ENCODE measurements at places on chromosomes 2 and 18.

GRCh38 chr2:41717839-41718238 lies 330.0 kb upstream of the PKDCC start:
- no peak for DNase-seq

DNA sequence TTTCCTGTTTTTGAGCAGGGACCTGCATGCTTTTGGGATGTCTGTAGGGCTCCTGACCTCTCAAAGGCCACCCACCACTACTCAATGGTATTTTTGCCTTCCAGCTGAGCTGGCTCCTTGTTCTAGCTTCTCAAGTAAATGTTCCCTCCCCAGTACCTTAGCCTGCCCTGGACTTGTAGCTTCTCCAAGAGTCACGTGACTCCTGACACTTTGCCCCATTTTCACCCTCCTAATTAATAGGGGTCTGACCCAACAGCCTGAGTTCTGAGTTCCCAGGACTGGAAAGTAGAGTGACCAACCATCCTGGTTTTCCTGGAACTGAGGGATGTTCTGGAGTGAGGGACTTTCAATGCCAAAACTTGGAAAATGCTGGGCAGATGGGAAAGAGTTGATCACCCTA lies 4.0 kb downstream of the LBX2 start:
- DNase-seq = no peak

- DNase-seq = no peak
Measured at GRCh38 chr2:240443891-240444301, 8.4 kb downstream of the GPC1 start.

- DNase-seq = peak; percentile 15
Measured at GRCh38 chr2:171523088-171524017, 1.1 kb downstream of the CYBRD1 start.

- DNase-seq = no peak
Measured at GRCh38 chr2:83915381-83915780, 543.7 kb downstream of the SUCLG1 start.

- DNase-seq = no peak
Measured at GRCh38 chr18:75467281-75467795, 39.8 kb upstream of the SMIM21 start.

GRCh38 chr2:232488721-232489300 lies 1.2 kb upstream of the ECEL1 start:
- no peak for DNase-seq

DNA sequence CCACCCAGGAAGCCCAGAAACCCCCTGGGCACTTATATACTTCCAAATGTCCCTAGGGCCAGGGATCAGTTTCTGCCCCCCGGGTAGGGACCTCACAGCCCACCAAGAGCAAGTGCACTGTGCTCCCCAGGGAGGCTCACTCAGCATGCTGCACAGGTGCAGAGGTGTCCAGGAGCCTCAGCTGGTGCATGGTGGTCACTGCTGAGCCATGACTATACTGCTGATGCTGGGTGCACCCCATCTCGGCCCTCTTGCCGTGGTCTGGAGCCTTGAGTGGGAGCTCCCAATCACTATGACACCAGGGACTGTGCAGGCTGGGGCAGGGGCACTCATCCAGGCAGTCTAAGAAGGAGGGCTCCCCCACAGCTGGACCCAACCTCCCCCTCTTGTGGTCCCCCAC lies 617.8 kb upstream of the RAB6C start:
- no peak for DNase-seq

- no peak for DNase-seq
Measured at GRCh38 chr2:46645681-46646162, 166.4 kb downstream of the TMEM247 start.

GRCh38 chr2:21836261-21836660 lies 712.5 kb downstream of the TDRD15 start:
- DNase-seq = no peak

DNA sequence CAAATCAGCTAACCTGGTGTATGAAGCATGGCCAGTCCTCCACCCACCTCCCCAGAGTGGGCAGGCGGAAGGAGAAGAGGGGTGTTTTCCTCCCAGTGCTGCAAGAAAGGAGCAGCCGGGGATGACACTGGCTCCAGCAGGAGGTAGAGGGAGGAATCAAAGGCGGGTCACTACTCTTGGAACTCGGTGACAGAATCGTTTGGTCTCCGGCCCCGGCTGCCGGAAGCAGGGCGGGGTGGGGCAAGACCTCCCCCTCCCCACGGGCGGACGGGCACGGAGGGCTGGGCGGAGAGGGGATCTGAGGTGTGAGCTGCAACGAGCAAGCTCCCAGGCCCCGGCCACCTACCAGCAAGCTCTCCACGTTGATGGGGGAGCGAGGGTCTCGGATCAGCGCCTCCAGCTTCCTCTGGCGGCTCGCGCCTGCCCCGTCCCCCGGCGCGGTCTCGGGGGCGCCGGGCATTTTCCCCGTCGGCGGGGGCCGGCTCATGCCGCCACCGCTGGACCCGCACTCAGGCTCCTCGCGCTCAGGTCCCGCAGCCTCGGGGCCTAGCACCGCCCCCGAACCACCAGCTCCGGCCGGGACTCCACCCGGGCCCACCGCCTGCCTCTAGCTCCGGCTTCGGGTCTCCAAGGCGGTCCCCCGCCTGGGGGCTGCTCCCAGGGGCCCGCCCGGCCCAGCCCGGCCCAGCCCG lies 640 bp downstream of the ROCK2 start:
- DNase-seq = peak; percentile 16

- DNase-seq = no peak
Measured at GRCh38 chr18:9822587-9823185, 63.1 kb upstream of the TXNDC2 start.

DNA sequence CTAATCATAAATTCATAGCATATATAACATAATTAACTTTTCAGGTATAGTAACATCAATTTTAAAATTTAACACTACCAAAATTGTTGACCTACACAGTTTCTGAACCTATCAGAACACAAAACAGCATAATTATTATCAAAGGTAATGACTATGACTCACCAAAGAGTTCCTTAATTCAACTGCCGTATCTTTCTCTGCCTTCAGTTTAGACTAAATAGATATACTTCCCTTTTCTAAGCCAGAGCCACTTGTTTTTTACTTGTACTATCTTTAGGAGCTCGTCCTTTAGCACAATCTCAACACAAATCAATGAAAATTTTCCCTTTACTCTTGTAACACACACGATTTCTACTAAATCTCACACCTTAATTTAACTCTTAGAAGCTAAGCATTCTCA lies 54.4 kb downstream of the CCDC88A start:
- no peak for DNase-seq

GRCh38 chr2:162199913-162200312 lies 43.3 kb downstream of the FAP start:
- DNase-seq = no peak

- DNase-seq = no peak
Measured at GRCh38 chr2:170113168-170113894, 64.6 kb upstream of the MYO3B start.

DNA sequence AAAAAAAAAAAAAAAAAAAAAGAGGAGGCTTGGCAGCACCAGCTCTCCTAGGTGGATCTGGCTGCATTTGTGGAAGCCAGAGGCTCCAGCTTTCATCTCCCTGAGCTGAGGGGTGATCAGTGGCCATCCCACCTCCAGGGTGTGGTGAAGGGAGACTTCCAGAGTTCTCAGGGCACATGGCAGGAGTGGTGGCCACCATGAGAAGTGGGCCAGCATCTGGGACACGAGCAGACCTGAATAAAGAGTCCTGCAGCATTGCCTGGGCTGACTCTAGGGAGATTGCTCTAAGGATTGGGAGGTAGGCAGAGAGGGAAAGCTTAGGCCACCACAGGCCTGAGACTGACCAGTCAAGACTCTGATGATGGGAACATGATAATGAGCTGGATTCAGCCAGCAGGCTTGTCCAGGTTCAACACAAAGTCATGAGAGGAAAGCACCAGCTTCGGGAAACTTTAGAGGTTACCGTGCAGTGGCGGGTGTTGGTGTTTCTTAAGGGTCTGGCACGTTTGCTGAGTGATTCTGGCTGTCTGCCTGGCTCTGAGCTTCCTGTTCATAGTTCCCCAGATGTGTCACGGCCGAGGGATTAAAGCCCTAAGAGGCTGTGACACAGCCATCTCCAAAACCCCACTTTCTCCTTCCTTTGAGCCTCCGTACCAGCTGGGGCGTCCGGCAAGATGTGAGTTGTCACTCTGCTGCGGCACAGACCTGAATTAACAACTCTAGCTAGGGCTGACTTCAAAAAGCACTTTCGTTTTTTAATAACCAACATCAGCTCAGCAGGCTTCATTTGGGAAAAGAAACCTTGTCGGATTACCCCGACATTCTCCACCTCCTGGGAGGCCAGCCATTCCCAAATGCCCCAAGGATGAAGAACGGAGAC lies 38.3 kb upstream of the IL1R1 start:
- DNase-seq = peak; percentile 78

GRCh38 chr2:44614940-44615339 lies 253.2 kb downstream of the CAMKMT start:
- DNase-seq = no peak

DNA sequence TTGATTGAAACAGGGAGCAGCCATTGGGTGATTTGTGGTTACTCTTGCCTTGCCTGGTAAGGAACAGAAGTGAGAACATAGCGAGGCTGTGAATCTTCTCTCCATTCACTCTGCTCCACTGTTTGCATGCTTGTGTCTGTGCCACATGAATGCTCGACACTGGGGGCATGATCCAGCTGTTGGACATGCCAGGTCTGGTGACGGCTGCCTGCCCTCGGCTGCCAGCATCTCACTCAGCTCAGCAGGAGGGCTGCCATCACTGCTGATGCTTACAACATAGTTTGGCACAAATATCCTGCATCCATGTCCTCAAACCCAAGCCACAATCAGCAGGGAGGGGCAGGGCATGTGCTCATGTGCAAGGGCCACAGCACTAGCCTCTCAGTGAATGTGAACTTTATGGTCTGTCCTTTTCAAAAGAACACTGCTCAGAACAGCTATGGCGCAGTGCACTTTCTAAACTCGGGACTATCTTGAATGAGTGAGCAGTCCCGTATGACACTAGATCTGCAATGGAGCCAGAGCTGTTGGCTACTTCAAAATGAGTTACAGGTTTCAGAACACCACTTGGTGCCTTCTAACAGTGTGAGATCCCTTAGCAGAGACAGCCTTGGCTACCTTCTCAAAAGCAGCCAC lies 126.3 kb downstream of the NRP2 start:
- no peak for DNase-seq

- DNase-seq = no peak
Measured at GRCh38 chr18:79778291-79778791, 19.4 kb upstream of the KCNG2 start.

GRCh38 chr2:204670124-204670523 lies 124.8 kb downstream of the PARD3B start:
- DNase-seq = no peak

DNA sequence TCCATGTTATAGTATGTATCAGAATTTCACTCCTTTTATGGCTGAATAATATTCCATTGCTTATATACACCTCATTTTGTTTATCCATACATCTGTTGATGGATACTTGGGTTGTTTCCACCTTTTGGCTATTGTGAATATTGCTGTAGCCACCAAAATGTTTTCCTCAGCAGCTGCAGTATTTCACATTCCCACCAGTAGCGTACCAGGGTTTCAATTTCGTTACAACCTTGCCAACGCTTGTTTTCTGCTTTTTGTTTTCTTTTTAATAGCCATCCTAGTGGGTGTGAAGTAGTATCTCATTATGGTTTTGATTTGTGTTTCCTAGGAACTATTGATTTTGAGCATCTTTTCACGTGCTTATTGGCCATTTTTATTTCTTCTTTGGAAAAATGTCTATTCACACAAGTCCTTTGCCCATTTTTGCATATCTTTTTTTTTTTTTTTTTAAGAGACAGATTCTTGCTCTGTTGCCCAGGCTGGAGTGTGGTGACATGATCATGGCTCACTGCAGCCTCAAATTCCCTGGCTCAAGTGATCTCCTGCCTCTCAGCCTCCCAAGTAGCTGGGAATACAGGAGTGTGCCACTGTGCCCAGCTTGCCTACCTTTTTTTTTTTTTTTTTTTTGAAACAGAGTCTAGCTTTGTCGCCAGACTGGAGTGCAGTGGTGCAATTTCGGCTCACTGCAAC lies 14.2 kb downstream of the UBXN2A start:
- no peak for DNase-seq

- DNase-seq = no peak
Measured at GRCh38 chr2:142983174-142983573, 105.7 kb downstream of the KYNU start.

- no peak for DNase-seq
Measured at GRCh38 chr2:47530105-47530760, 127.3 kb downstream of the MSH2 start.

DNA sequence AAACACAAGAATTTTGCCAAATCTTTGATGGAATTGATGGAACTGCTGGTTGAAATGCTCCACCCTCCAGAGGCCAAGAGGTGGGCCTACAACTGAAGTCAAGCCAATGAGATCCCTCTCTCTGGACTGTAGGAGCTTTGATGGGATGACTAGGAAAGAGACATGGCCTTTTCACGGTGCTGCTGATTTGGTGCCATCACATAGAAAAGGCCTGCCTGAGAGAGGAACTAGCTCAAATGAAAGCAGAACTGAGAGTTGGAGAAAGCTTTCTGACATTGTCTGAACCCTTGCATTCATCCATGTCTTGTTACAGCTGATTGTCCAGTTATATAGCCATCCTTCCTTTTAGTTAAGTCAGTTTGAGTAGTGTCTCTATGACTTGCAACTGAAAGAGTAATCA lies 283.8 kb upstream of the LYPD1 start:
- no peak for DNase-seq

DNA sequence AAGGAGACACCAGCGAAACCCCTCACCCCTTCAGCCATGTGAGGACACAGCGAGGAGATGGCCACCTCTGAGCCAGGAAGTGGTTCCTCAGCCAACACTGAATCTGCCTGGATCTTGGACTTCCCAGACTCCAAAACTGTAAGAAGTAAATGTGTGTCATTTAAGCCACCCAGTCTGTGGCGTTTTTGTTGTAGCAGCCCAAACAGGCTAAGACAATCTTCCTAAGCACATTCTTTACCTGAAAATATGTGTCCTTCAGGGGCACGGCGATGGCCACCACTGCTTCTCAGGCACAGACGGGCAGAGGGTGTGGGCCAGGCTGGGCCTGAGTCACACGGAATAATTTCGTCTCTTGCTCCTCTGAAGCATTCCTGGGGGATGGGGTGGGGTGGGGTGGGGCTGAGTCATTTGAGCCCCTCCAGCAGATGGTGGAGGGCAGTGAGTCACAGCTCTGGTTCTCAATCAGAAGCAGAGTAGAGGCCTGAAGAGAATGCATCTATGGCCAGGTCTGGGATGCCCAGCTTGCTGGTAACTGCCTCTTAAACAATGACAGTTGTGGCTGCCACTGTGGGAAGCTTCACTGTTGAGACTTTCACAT lies 142.4 kb downstream of the CAPN13 start:
- no peak for DNase-seq

GRCh38 chr2:231682603-231683291 lies 25.6 kb upstream of the PTMA start:
- DNase-seq = no peak

- DNase-seq = no peak
Measured at GRCh38 chr18:36593641-36594040, 235.2 kb downstream of the TPGS2 start.
